ENCODE measurements at places on chromosomes 7 and 10.

GRCh38 chr7:101185258-101185839, 5.3 kb upstream of the NAT16 start:
- peak; percentile 67 for DNase-seq

GRCh38 chr10:7491949-7492659, 81.3 kb upstream of the SFMBT2 start:
- no peak for DNase-seq

DNA sequence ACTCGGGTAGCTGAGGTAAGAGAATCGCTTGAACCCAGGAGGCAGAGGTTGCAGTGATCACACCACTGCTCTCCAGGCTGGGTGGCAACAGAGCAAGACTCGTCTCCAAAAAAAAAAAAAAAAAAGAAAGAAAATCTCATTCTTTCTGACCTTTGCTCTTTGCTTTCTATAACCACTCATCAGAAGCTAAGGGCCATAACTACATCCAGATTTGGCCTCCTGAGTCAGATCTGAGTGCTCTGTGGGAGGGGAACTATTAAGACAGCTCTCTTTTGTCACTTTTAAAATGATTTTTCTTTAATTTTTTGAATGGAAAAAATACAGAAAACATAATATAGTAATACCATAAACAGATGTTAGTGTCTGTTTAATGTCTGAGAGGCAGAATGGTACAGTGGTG, 210.1 kb downstream of the KIAA1217 start:
- DNase-seq = no peak

GRCh38 chr7:2051707-2052656, 180.8 kb downstream of the MAD1L1 start:
- no peak for DNase-seq

DNA sequence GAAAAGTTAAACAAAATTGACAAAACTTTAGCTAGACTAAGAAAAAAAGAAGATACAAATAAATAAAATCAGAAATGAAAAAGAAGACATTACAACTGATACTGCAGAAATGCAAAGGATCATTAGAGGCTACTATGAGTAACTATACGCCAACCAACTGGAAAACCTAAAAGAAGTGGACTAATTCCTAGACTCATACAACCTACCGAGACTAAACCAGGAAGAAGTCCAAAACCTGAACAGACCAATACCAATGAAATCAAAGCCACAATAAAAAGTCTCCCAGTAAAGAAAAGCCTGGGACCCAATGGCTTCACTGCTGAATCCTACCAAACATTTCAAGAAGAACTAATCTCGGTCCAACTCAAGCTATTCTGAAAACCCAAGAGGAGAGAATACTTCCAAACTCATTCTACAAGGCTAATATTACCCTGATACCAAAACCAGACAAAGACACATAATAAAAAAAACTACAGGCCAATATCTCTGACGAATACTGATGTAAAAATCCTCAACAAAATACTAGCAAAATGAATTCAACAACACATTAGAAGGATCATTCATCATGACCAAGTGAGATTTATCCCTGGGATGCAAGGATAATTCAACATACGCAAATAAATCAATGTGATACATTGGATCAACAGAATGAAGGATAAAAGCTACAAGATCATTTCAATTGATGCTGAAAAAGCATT, 20.3 kb downstream of the ELAPOR2 start:
- DNase-seq = no peak

- DNase-seq = no peak
Observed at GRCh38 chr7:10156972-10157371, 816.7 kb upstream of the PHF14 start.

GRCh38 chr10:33134011-33134751, 176.2 kb upstream of the ITGB1 start:
- DNase-seq = peak; percentile 97

GRCh38 chr7:311131-311680, 21.2 kb downstream of the FOXL3 start:
- no peak for DNase-seq

DNA sequence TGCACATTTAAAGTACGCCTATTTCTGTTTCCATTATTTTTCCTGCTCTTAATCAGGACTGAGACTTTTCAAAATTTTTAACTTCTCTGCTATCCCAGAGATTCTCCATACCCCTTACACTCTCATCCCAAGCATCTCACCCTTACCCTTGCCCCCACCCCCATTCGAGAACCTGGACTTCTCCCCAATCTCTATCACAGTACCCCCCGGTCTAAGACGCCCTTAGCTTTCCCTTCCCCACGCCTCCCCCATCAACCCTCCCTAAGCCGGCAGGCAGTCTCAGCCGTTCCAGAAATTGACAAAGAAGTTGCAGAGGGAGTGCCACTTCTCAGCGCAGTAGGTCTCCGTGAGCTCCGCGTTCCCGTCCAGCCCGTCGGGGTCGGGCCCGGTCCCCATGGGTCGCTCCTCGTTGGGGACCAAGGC, 1.4 kb downstream of the FGFBP3 start:
- no peak for DNase-seq

- DNase-seq = no peak
Observed at GRCh38 chr7:135940077-135941075, 36.8 kb downstream of the MTPN start.

GRCh38 chr7:1677206-1678080, 7.4 kb downstream of the ELFN1 start:
- no peak for DNase-seq

- no peak for DNase-seq
Observed at GRCh38 chr7:7798510-7798909, 80.1 kb upstream of the RPA3 start.
